Esophagus muscularis mucosa (tissue), 4 donors: ENCODE measurements at places on chromosomes 13 and 19.

DNA sequence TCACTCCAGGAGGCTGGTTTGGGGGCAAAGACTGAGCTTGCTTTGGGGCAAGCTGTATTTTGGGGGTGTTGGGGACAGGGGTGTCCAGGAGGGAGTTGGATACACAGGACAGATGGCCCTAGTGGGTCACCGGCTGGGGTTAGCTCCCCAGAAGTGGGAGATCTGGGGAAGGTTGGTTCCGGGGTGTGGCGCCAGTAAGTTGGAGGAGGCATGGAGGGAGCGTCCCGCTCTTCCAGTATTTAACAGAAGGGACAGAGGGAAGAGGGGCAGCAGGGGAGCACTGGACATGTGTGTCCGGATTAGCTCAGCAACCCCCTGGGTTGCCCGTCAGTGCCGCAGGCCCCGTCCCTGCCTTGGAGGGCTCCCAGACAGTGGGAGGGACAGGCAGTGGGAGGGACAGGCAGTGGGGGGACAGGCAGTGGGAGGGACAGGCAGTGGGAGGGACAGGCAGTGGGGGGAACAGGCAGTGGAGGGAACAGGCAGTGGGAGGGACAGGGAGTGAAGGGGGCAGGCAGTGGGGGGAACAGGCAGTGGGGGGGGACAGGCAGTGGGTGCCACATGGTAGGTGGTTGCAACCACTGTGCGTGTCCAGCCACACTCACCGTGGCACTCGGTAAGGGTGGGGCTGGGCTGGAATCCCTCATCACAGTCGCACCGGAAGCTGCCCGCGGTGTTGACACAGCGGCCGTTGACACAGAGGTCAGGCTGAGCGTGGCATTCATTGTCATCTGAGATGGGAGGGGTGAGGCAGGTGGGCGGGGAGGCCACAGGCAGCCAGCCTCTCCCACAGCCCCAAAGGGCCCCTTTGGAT lies 33.2 kb downstream of the CCL25 start:
- no peak for DNase-seq

DNA sequence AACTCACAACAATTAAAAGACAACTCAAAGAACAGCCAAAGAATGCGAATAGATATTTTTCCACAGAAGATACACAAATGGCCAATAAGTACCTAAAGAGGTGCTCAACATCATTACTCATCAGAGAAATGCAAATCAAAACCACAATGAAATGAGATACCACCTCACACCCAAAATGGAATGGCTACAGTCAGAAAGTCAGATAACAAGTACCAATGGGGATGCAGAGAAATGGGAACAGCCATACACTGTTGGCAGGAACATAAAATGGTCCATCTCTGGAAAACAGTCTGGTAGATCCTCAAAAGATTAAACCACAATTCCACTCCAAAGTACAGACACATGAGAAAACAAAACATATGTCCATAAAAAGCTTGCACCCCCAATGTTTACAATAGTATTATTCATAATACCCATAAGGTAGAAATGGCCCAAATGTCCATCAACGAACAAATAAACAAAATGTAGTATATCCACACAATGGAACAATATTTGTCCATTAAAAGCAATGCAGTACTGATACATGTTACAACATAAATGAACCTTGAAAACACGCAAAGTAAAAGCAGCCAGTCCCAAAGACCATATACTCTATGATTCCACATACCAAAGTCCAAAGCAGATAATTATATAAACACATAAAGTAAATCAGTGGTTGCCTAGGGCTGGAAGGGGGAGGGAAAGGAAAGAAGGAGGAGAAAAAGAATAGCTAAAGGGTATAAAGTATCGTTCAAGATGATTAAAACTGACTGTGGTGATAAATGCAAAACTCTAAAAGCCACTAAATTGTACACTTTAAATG lies 19.6 kb downstream of the USP12 start:
- no peak for DNase-seq

DNA sequence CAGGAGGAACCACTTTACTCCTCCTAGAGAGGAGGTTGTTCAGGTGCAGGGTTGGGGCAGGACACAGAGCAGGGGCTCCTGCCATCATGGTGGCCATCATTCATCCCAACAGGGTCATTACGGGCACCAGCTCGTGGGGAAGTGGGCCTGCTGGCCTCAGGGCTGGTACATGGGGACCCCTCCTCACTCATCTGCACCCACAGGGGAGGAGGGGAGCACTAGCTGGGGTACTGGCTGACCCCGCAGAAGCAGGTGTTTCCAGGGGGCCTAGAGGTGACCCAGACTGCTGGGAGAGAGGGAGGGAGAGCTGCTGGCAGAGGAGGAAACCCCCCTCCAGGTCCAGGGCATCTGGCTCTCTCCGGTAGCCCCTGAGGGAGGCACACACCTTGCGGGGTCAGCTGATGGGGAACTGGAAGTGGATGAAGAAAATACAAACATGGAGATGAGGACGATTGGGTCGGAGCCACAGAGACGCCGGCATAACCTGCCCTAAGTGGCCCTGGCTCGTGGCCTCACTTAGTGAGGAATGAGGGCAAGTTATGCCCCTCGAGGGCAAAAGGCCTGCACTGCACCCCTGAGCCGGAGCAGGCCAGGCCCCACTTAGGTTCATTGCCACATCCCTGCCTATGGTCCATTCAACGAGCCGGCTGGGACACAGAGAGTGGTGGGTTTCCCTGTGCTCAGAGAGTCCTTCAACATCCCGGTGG lies 76.2 kb downstream of the SOX1 start:
- no peak for DNase-seq

DNA sequence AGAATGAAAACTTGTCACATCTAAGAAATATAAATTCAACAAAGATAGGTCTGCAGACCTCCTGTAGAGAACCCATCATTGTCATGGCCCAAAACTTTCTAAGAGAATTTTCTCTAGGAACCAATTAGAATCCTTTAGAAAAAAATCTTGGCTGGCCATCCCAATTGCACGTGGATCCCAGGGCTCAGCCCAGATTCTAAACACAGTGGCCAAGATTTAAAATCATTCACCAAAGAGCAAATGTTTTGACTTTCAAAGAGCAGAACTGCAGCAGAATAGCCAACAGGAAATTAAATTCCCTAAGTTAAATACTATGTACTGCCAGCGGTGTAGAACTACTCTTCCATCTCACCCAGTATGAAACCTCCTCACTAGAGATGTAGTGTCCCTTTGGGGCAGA lies 21.3 kb downstream of the IPO5 start:
- DNase-seq, result no peak

DNA sequence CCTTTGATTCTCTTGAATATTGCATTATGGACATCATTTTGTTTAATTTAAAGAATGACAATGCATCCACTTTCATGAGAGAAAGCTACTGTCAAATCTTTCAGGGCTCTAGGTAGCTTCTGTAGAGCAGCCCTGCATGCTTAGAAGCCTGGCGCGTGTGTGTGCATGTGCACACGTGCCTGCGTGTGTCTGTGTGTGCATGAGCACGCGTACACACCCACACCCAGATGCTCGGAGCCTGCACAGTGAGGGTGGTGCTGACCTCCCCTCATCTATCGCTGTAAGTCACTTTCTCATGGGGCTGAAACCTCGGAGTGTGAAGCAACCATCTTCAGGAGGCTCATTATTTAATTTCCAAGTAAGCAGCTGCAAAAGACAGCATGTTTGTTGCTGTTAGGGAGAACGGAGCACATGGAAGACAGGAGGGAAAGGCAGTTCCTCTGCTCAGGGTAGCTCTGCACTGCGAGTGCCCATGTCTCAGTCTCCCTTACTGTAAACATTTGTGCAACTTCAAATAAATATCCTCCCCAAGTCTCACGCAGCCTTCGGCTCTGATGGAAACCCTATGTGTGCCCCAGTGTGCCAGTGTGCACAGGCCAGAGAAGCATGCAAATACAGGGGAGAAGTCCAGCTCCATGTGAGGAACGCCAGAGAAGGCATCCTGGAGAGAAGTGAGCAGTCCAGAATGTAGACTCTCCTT lies 22.8 kb downstream of the TSHZ3 start:
- DNase-seq, result no peak

DNA sequence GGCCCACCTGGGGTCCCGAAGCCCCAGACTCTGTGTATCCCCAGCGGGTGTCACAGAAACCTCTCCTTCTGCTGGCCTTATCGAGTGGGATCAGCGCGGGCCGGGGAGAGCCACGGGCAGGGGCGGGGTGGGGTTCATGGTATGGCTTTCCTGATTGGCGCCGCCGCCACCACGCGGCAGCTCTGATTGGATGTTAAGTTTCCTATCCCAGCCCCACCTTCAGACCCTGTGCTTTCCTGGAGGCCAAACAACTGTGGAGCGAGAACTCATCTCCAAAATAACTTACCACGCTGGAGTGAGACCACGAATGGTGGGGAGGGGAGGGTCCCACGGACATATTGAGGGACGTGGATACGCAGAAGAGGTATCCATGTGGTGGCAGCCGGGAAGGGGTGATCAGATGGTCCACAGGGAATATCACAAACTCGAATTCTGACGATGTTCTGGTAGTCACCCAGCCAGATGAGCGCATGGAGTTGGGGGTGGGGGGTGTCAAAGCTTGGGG lies 1.0 kb upstream of the ICAM5 start:
- no peak for DNase-seq

DNA sequence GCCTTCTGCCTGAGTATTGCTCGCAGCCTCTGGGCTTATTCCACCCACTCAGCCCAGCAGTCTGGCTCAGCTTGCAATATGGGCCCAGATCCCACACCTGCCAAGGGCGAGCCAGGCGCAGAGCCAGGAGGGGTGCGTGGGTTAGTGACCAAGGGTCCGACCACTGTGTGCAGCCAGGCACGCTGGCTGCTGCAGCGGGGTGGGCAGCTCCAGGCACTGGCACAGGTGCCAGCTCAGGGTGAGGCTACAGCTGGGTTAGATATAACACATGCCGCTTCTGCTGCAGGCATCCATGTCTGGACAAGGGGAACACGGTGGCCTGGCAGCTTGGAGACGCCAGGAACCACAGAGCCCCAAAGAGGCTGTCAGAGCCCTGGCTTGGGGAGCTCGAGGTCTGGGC lies 12.6 kb upstream of the URAD start:
- DNase-seq, result no peak

DNA sequence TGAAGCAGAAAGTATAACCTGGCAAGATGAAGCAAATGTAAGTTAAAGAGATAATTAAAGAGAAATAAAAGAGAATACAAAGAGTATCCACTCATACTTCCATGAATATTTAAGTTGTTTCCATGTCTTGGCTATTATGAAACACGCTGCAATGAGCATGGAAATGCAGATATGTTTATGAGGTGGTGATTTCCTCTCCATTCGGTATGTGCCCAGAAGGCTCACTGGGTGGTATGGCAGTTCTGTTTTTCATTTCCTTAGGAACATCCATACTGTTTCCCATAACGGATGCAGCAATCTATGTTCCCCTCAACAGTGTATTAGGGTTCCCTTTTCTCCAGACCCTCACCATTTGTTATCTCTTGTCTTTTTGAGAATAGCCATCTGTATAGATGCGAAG lies 272.6 kb upstream of the SOX21 start:
- DNase-seq, result no peak

- DNase-seq, result peak; percentile 91
Observed at GRCh38 chr13:57633141-57633949, 1.8 kb downstream of the PCDH17 start.

DNA sequence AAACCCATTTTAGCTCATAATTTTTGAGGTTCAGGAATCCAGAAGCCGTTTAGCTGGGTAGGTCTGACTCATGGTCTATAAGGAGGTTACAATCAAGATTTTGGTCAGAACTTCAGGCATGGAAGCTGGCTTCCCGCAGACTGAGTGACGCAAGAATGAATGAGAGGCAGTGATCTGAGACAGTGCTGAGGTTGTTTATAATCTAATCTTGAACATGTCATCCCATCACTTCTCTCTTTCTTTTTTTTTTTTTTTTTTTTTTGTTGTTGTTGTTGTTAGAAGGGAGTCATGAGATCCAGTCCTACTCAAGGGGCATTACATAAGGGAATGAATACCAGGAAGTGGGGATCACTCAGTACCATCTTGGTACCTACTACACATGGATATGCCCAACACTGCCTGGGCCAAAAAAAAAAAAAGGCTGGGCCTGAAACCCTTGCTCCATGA lies 217.4 kb downstream of the DLEU7 start:
- DNase-seq, result no peak

DNA sequence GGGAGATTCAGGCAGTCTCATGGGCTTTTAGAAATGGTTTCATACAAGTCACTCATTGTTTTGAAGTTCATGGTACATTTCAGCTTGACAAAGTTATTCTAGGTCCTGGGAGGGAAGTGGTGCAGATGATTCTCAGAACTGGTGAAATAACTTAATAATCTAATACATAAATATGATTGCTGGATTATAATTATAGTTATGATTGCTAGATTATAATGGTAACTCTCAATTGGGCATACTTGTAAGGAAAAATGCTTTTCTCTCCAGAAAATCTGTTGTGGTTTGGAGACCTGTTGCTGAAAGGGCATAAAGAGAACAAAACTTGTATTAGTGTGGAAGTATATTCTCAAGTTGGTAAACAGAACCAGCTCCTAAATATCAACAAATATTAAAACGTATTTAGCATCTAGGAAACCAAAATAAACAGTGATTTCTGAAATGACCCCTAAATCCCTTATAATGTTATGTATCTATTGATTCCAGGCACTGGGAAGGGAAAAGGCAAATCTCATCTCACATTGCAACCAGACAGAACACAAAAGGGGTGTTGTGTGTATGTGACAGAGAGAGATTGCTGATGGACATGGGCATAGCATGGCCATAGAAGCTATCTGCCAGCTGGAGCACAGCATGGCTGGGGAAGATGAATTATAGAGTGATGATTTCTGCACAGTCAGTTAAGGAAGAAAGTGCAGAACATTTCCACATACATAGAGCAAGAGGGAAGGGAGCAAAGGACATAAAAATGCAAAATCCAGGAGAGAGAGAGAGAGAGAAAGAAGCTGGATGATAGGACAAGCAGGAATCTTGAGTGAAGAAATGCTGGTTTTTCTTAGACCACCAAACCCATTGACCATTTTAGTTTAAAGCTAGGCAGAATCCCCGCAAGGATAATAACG lies 87.1 kb upstream of the FRY start:
- no peak for DNase-seq

DNA sequence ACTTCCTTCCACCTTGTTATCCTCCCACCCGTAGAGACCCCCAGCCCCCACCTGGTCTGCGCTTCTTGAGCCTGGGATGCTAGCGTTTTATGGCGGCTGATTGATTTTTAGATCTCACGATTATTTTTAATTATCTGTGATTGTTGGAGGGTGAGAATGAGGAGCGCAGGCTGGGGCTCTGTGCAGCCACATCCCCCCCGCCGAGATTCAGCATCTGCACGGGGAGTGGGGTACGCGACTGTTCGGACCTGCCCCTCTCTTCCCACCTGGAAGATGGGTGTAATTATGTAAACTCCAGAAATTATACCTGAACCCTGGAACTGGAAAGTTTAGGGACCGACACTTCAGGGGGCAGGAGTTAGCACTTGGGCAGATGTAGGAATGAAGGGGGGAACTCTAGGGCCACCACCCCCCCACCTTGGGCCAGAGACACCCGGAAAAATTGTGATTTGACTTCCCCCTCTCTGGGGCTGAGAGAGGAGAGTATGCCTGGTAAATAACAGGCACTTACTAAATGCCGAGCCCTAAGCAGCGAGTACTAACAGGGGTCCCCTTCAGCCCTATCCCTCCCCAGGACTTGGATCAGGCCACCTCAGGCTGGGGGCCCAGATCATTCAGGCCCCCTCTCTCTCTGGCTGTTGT lies 1.8 kb upstream of the ONECUT3 start:
- no peak for DNase-seq
